ENCODE measurements at places on chromosomes 1 and 21. TPM values are rescaled to one million over a fixed set of nuclear protein-coding genes. Genes with fewer than 3 reads are reported as not detected.
A peak's percentile ranks its signal among the peaks of the same experiment; 100 is the strongest.

DNA sequence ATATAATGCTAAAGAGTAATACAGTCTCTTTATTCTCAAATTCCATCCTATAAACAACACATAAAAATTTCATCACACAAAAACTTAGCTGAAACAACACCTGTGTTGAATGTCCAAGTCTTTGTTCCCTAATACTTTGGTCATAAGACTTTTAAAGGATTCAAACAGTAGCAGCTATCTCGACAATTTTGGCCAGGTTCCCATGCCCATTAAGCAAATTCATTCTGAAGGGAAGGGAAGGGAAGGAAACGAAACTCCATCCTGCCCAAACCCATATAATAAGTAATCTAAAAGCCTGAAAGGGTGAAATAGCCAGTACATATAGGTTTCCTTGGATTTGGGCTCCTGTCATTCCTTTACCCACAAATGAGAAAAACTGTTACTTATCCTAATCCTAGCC is 7.5 kb downstream of the IVNS1ABP start:
- peaks cover 5% of the 10 kb centered on the region for H3K36me3 ChIP-seq
- H3K27me3 ChIP-seq = no peaks in the 10 kb centered on the region
- no peak for DNase-seq
- no peak overlapping the region for H3K4me3 ChIP-seq

DNA sequence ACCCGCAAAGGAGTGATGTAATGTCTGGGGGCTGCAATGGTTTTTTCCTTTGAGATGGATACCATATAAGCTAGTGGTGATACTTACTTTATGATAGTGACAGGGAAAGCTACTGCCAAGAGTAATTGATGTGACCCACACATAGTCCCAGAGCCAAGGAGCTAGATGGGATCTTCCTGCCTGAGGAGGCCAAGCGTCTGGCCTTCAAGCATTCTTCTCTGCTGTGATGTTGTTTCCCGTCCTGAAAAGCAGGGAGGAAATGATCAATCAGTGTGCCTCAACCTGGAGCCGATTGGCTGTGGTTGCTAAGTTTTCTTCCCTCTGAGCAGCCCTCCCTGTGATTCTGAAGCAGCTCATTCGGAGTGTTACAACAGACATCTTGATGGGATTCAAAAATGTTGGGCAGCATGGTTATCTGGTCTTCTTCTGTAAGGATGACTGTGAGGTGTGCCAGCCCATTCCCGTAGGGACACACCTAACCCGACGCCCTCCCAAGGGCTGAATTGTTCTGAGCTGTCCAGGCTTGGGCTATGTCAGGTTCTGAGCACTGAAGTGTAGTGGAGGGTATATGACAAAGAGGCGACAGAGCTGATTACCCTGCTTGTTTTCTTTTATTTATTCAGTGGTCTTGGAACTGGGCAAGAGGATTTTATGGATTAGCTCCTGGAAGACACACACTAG is 56.7 kb downstream of the UCK2 start:
- no peaks in the 10 kb centered on the region for H3K27me3 ChIP-seq
- DNase-seq = no peak
- no peaks in the 10 kb centered on the region for H3K36me3 ChIP-seq
- H3K4me3 ChIP-seq = no peak overlapping the region
- peak overlapping the region; percentile 76 for H3K27ac ChIP-seq
- peaks cover 5% of the 10 kb centered on the region for H3K4me1 ChIP-seq

DNA sequence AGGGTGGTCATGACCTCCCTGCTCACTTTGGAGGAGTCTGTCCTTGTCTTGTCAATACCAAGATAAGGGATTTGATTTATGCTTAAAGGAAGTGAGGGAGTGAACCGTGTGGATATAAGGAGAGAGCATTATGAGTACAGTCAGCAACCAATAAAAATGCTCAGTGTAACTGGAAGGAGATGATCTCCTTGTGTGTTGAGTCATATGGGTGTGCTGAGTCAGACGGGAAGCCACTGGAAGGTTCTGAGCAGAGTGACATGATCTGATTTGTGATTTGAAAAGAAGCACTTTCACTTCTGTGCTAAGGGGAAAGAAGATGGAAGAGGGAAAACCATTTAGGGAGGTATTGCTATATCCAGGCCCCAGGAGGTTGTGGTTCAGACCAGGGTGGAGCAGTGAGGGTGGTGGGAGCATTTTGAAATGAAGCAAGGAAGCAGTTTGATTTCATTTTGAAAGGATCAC is 2.5 kb upstream of the BCL10 start:
- no peak for DNase-seq
- H3K27me3 ChIP-seq = no peaks in the 10 kb centered on the region
- no peak overlapping the region for H3K4me3 ChIP-seq
- H3K27ac ChIP-seq = peak overlapping the region; percentile 72

- no peaks in the 10 kb centered on the region for H3K27me3 ChIP-seq
- H3K4me1 ChIP-seq = no peaks in the 10 kb centered on the region
- no peak for DNase-seq
- H3K4me3 ChIP-seq = peak overlapping the region; percentile 29
- H3K36me3 ChIP-seq = no peaks in the 10 kb centered on the region
Observed at GRCh38 chr21:16842696-16843035, 670.2 kb upstream of the CXADR start.

GRCh38 chr1:91877574-91878208 is 8.3 kb downstream of the TGFBR3 start:
- H3K27ac ChIP-seq = no peak overlapping the region
- H3K4me1 ChIP-seq = no peaks in the 10 kb centered on the region
- H3K4me3 ChIP-seq = no peak overlapping the region
- no peak for DNase-seq

- peaks cover 22% of the 10 kb centered on the region for H3K4me1 ChIP-seq
- DNase-seq = peak; percentile 96
- H3K36me3 ChIP-seq = no peaks in the 10 kb centered on the region
- H3K4me3 ChIP-seq = peak within 1 kb of the TSS; percentile 29
Observed at GRCh38 chr1:37556712-37557196, at the start of gene DNALI1. Gene DNALI1 (plus strand): TSS chr1:37556940. CDS start chr1:37556995, 55 bp downstream.

Gene SZRD1
- 77.4 TPM for total RNA-seq

Gene MPC2
- 29.8 TPM for total RNA-seq

Gene GNAT2
- not detected for total RNA-seq

Gene TRIM46
- 1.5 TPM for total RNA-seq

Data from breast epithelium (tissue), 4 donors.